Activated T-helper 1 cell treated with anti-CD3 and anti-CD28 coated beads, Interleukin-12 subunit alpha, Interleukin-12 subunit beta, Interleukin-2, Interleukin-4 antibody, amounts not matched to agents 30 ng/mL and 10 ng/mL and 1 ng/mL, durations not matched to agents 14 hours and 24 hours and 36 hours (primary cell): ENCODE measurements at places on chromosomes 7 and 10. TPM values are rescaled to one million over a fixed set of nuclear protein-coding genes. Genes with fewer than 3 reads are reported as not detected.

- no peaks in the 10 kb centered on the region for H3K36me3 ChIP-seq
- peaks cover 9% of the 10 kb centered on the region for H3K27me3 ChIP-seq
- peaks cover 27% of the 10 kb centered on the region for H3K4me1 ChIP-seq
- DNase-seq, result no peak
- peak overlapping the region; percentile 95 for H3K4me3 ChIP-seq
Observed at GRCh38 chr10:96719200-96719599, 1.1 kb downstream of the PIK3AP1 start.

The AGR2 gene
- total RNA-seq, result not detected in 2 replicates

The STN1 gene
- 19.4 and 20.0 TPM in 2 replicates for total RNA-seq

GRCh38 chr10:86312701-86313270 is 53.8 kb downstream of the GRID1 start:
- H3K27ac ChIP-seq, result no peak overlapping the region
- H3K27me3 ChIP-seq, result no peaks in the 10 kb centered on the region
- no peaks in the 10 kb centered on the region for H3K4me1 ChIP-seq
- DNase-seq, result no peak
- H3K36me3 ChIP-seq, result no peaks in the 10 kb centered on the region

- H3K4me1 ChIP-seq, result no peaks in the 10 kb centered on the region
- peaks cover 10% of the 10 kb centered on the region for H3K27me3 ChIP-seq
- H3K27ac ChIP-seq, result no peak overlapping the region
- H3K4me3 ChIP-seq, result no peak overlapping the region
Observed at GRCh38 chr10:86699125-86699524, 30.8 kb downstream of the LDB3 start.

- no peaks in the 10 kb centered on the region for H3K27me3 ChIP-seq
- no peaks in the 10 kb centered on the region for H3K36me3 ChIP-seq
- H3K4me1 ChIP-seq, result no peaks in the 10 kb centered on the region
- no peak for DNase-seq
- no peak overlapping the region for H3K27ac ChIP-seq
Observed at GRCh38 chr10:93437086-93437945, 44.8 kb downstream of the MYOF start.

GRCh38 chr10:63241841-63242281 is 108.7 kb downstream of the NRBF2 start:
- H3K36me3 ChIP-seq, result peaks cover 25% of the 10 kb centered on the region
- no peaks in the 10 kb centered on the region for H3K27me3 ChIP-seq
- peak overlapping the region; percentile 73 for H3K4me3 ChIP-seq
- peak overlapping the region; percentile 88 for H3K27ac ChIP-seq

- H3K27ac ChIP-seq, result no peak overlapping the region
- H3K36me3 ChIP-seq, result no peaks in the 10 kb centered on the region
- no peaks in the 10 kb centered on the region for H3K27me3 ChIP-seq
- no peak overlapping the region for H3K4me3 ChIP-seq
- H3K4me1 ChIP-seq, result no peaks in the 10 kb centered on the region
- DNase-seq, result no peak
Observed at GRCh38 chr10:111335826-111336225, 259.0 kb downstream of the ADRA2A start.

GRCh38 chr10:91923371-91924211 is at the start of gene BTAF1:
Gene BTAF1, plus strand, starts transcription at chr10:91923770. Its CDS starts 307 bp downstream, at chr10:91924077.
- H3K27me3 ChIP-seq, result peaks cover 9% of the 10 kb centered on the region
- DNase-seq, result peak; percentile 89
- H3K36me3 ChIP-seq, result peaks cover 15% of the 10 kb centered on the region
- peak within 1 kb of the TSS; percentile 99 for H3K27ac ChIP-seq
- H3K4me1 ChIP-seq, result peaks cover 36% of the 10 kb centered on the region

The SEMA3E gene
- total RNA-seq, result not detected in 2 replicates

The TMEM213 gene
- 0.08 TPM in 1 of 2 replicates, not detected in the other for total RNA-seq

GRCh38 chr7:84492098-84493034 is 297.8 kb upstream of the SEMA3A start:
- H3K4me1 ChIP-seq, result no peaks in the 10 kb centered on the region

DNA sequence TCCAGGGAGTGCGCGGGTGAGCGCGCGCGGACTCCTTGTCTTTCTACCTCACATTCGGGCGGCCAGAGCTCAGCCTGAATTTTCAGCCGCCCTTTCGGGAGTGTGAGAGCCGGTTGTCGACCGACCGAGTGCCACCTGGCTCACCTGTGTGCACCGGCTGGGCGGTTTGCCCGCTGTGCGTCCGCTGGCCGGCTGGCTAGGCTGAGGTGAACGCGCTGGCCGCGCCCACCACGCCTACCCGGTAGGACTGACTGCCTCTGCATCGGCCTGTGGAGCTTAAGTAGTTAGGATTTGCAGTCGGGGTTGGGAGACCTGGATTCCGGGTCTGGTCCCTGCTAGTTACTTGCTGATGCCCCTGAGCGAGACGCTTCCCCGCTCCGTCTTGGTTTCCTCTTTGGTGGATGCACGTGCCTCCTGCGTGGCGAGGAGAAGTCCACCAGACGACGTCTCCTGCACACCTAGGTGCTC is 553 bp downstream of the TSPAN15 start:
- H3K36me3 ChIP-seq, result no peaks in the 10 kb centered on the region
- no peak overlapping the region for H3K27ac ChIP-seq
- peaks cover 18% of the 10 kb centered on the region for H3K27me3 ChIP-seq
- peak overlapping the region; percentile 90 for H3K4me3 ChIP-seq
